NCI-H187 (cell line): ENCODE measurements at places on chromosomes 11 and 22.

GRCh38 chr11:112589155-112589554 is 328.5 kb upstream of the PLET1 start:
- no peak for DNase-seq

- DNase-seq: no peak
These were observed 1.4 kb upstream of the MFNG start for GRCh38 chr22:37487571-37487970.

DNA sequence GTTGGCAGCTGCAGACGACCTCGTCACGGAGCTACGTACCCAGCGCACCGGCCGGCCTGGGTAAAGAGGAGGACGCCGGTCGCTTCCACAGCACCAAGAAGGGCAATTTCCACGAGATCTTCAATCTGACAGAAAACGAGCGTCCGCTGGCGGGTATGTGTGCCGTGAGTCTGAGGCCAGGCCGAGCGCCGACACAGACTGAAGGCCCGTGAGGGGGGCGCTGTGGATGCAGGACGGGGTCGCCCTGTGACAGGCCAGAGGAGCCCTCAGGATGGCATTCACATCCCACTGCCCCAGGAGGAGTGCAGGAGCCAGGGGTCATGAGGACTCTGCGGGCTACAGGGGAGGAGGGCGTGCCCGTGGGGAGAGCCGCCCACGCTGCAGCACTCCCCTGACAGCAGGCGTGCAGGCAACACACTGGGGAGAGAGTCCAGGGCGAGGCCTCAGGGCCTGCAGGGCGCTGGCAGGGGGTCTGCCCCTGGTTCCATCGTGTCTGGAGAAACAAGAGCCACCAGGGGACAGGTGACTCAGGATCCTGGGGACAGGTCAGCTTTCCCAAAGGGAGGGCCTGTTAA is 53.6 kb downstream of the GRAMD4 start:
- no peak for DNase-seq

DNA sequence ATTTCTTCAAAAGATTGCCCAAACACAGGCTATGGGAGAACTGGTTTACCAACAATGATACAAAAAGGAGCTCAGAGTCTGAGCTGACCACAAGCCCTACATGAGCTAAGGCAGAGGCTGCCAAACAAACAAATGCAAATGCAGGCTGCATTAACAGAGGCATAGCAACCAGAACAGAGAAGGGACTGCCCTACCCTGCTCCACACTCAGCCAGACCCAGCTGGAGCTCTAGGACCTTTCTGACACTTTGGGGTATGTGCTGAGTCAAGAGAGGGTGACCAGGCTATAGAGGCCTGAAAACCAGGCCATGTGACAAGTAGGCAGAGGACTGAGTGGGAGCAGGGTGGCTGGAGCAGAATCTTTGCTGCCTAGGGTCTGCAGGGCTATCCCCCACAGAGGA is 17.8 kb upstream of the P2RY2 start:
- no peak for DNase-seq

DNA sequence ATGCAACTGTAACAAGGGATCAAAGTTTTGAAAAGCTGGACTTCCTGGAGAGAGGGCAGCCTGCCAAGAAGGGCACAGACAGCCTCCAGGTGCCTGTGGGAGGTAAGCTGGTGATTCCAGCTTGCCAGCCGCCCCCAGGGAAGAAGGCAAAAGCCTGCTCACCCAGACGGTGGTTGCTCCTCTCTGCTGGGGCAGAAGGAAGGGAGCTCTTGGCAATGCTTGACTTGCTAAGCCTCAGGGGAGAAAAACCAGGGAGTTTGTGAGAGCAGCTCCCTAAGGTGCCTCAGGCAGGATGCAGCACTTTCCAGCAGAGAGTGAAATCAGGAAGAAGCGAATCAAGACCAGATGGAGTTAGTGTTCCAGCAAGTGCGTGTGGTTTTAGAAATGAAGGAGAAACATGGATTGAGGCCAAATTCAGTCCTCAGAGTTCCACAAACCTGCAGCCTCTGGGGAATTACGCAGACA is 553.6 kb downstream of the BUD13 start:
- DNase-seq: no peak

- no peak for DNase-seq
These were observed 14.1 kb upstream of the APLP2 start for GRCh38 chr11:130055617-130056016.

GRCh38 chr11:103683576-103683975 is 352.9 kb upstream of the DDI1 start:
- DNase-seq: no peak

DNA sequence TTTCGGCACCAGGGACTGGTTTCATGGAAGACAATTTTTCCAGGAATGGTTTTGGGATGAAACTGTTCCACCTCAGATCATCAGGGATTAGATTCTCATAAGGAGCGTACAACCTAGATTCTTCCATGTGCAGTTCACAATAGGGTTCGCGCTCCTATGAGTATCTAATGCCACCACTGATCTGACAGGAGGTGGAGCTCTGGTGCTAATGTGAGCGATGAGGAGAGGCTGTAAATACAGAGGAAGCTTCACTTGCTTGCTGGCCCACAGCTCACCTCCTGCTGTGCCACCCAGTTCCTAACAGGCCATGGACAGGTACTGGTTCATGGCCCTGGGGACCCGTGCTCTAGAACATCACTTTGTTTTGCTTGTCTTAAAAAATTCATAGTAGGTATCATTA is 41.8 kb upstream of the AMPD3 start:
- DNase-seq: no peak

DNA sequence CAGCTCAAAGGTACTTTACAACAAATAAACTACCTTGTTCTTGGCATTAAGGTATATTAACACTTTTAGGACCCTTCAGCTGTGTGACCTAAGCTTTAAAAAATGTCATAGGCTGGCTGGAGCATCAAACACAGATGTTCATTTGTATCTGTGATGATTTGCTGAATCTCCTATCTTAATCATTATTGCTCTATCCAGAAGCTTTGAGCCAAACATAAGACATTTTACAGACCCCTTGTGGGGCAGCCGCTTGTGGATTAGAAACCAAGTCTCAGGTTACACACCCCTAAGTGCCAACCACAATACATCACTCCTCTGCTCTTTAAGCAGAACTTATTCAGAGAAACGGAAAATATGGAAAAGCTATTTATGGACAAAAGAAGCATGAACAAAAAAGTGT is 394.2 kb upstream of the CCDC90B start:
- peak; percentile 63 for DNase-seq

DNA sequence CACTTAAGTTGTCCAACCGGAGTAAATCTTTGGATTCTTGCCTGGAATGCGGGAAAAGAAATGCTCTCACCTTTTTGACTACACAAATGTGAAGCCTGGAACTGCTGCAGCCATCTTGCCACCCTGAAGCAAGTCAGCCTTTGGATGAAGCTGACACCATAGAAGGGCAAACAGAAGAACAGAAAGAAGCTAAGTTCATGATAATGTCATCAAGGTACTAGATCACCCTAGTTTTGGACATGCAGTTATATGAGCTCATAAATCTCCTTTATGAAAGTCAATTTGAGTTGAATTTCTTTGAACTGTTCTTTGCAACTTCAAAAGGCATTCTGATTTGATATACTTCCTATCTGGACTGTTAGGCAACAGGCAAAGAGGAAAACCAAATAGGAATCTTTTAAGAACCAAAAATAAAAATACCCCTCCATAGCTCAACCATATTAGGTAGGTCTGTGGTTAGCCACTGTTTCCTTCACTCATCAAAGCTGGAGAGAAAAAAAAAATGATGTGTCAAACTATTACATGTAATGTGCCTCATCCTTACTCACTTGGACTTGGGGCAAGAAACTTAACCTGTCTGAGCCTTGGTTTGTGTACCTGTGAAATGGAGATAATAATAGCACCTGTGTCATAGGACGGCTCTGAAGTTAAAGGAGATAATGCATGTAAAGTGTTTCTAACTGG is 91.9 kb downstream of the WT1 start:
- no peak for DNase-seq

- DNase-seq: no peak
These were observed 1.0 kb upstream of the PLEKHB1 start for GRCh38 chr11:73645121-73645969.

- no peak for DNase-seq
These were observed 555.3 kb downstream of the BUD13 start for GRCh38 chr11:116217441-116217840.

- no peak for DNase-seq
These were observed 140.2 kb upstream of the SESN3 start for GRCh38 chr11:95371153-95371552.

DNA sequence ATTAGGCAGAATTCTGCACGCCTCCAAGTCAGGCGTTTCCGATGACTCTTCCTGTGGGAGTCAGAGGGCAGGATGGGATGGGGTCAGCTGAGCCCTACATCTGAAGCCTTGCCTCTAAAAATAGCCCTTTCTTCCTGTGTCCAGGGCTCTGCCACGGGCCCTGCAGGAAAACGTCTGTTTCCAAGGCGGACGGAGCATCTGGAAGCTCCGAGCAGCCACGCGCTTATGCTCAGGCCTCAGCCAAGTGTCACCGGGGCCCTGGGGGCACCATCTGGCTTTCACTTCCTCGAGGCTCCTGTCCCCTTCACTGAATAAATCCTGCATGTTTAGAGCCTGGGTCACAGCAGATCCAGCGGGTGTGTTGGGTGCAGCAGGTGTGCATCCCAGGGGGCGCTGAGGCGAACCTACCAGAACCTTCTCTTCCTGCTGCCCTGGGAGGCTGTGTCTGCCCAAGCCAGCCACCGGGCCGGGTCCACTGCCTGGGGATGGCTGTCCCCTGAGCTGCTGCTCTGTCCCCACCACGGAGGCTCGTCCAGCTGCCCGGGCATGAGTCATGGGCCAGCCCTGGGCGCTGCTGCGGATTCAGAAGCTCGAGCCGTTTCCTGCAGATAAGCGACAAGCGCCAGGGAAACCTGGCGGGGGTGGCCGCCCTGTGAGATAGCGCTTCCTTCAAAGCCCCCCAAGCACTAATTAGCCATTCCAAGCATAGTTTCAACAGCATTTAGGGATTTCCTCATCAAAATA is 32.0 kb upstream of the LINC01488 start:
- no peak for DNase-seq

DNA sequence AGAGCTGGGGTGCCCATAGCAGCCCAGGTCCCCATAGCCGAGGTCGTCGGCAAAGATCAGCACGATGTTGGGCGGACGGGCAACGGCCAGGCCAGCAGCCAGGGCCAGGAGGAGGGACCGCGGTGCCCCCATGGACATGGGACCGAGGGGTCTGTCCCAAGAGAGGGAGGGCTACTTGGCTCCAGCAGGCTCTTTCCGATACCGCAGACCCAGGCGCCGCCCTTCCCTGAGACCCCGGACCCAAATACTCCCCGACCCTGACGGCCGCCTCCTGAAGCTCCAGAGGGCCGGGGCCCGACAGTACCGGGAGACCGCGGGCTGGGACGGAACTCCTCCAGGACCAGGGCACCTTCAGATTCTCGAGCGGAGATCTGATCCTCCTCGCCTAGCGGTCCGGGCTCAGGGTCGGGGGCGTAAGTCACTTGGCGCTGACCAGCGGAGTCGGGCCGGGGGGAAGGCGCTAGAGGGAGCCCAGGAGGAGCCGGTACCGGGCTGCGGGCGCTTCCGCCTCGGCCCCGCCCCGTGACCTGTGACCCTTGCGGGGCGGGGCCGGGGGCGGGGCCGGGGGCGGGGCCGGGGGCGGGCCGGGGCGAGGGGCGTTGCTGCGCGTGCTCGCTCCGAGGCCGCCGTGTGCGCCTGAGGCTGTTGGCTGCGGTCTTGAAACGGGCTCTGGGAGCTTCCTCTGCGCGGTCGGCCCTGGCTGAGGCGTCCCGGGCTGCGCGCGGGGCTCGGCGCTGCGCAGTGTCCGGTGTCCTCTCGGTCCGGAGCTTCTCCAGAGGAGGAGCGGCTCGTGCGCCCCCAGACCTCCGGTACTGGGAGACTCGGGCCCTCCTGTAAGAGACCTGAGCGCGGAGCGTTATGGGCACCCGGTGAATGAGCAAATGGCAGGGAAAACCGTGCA is at the start of gene ARSA:
ARSA (minus strand) TSS at position 511 of the 901 bp plus-strand sequence; CDS start at position 138, 373 bp downstream.
- no peak for DNase-seq

DNA sequence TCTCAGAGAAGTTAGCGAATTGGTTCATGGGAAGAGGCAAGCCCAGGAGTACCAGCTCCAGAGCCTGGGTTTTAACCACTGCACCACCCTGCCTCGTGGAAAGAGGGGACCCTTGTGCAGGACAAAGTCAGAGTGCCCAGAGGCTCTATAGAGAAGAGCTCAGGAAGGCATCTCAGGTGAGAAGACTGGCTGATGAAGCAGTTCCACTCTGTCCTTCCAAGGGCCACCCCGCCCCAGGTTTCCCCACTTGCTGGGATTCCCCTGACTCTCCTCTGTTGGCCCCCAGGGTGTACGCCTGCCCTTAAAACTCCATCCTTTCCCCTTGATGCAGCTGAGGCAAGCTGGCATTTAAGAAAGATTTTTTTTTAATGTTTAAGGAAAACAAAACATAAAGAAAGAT is 265.8 kb downstream of the BUD13 start:
- DNase-seq: no peak

- DNase-seq: no peak
These were observed 26.2 kb downstream of the RRP7A start for GRCh38 chr22:42493393-42493792.

DNA sequence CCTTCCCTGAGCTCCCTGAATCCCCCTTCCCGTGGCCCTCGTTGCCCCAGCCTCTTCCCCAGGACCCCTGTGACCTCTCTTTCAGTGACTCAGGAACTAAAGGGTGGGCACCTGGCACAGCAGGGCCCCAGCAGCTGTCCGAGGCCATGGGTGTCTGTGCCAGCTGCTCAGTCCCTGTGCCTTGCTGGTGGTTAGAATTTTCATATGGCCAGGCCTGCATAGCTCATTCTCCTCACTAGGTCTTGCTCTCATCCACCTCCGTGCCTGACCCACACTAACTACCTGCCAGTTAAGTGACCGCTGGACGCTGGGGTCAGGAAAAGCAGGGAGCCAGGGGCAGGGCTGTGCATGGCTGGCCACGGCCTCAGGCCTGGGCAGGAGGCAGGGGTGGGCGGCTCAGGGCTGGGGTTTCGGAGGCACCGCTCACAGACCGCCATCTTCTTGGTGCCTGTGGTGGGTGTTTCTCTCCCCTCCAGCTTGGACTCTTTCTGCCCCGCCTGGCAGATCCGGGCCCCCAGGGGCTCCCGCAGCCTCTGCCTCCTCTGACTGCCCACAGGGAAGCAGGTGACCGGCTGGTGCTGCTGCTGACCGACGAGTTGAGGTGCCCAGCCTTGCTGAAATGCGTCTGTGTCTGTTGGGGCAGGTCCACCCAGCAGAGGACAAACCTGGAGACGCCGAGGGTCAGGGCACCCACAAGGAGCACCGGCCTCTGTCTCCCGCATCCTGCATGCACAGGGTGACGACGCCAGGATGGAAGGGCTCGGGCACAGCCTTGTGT is 20.3 kb downstream of the MRGPRD start:
- DNase-seq: no peak

DNA sequence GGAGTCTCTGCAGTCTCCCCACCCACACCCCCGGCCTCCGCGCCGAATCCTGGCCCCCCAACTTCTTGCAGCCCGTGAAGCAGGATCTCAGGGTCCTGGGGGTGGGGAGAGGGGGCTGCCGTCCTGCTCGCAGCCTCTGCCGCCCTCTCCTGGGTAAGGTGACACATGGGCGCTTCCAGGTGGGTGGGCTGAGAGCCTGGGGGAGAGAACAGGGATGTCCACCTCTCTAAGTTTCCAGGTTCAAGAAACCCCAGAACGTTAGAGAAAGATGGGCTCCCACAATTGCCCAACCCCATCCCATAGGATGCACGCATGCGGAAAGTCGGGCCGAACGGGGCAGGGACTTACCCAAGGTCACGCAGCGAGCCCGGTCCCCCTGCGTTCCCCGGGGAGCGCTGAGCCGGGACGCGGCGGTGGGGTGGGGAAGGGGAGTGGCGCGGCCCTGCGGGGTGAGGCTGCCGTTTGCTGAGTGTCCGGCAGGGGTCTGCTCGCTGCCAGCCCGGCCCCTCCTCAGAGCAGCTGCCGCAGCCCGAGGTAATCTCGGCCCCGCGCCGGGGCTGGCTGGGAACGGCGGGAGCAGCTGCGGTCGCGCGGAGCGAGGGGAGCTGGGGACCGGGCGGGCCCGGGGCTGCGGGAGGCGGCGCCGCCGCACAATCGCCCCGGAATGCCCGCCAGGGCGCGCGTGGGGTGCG is 705 bp upstream of the CAPN1 start:
- DNase-seq: no peak
